ENCODE measurements at places on chromosomes 1 and 21. TPM values are rescaled to one million over a fixed set of nuclear protein-coding genes. Genes with fewer than 3 reads are reported as not detected.

TMOD4 gene
- polyA plus RNA-seq = 1.2 TPM

DCST1 gene
- not detected for polyA plus RNA-seq

SLAMF9 gene
- not detected for polyA plus RNA-seq

KRTAP12-2 gene
- polyA plus RNA-seq = not detected

GRCh38 chr1:50699795-50700194 lies 260.3 kb downstream of the FAF1 start:
- no peak for DNase-seq

DNA sequence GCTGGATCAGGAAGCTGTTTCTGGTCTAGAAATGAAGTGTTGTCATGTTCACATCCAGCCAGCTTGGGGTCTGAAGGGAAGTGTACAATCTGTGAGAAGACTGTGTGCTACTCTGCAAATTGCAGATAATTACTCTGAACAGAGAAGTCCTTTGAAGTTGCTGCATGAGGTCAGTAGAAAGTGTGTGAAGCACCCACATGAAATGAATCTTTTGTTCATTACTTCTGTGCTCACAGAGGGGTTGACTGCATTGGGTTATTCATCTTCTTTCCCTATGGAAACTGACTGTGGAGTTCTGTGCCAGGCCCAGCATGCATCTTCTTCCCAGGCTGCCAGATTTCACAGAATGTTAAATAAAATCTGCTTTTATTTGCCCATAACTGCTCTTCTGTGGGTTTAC lies 47.1 kb downstream of the CTH start:
- no peak for DNase-seq

DNA sequence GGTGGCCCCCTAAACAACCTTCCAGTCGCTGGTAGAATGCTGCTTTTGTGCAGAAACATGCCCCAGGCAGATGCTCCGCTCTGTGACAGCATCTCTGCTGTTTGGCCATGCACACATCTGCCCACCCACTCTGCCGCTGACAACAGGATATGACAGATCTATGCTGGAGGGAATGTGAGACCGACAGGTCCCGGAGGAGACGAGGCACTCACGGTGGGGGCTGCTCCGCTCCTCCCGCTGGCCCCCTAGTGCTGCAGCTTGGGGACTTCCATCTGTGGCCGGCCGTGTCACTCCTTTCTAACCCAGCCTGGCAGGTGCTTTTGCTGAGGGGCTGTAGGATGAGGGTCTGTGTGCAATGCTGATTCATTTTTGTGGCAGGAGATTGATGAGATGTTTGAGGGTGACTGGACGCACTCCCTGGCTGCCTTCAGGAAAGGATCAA lies 49.1 kb upstream of the DMRTB1 start:
- no peak for DNase-seq

DNA sequence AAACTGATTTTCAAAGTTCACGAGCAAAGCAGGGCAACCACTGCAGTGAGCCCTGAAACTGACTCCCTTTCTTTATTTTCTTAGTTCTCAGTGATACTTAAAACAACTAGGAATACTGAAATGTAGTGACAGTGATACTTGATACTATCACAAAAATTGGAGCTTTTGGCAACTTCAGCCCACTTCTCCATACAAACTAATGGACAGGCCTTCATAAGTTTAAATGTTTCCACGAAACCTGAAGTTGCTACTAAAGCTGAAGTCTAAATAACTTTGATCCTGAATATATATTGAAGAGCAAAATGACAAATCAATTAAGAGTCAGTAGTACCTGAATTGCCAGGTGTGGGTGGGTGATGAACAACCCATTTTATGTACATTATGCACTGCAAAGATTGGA lies 10.0 kb downstream of the NR5A2 start:
- no peak for DNase-seq

GRCh38 chr1:198903621-198904020 lies 264.8 kb downstream of the PTPRC start:
- DNase-seq = no peak

DNA sequence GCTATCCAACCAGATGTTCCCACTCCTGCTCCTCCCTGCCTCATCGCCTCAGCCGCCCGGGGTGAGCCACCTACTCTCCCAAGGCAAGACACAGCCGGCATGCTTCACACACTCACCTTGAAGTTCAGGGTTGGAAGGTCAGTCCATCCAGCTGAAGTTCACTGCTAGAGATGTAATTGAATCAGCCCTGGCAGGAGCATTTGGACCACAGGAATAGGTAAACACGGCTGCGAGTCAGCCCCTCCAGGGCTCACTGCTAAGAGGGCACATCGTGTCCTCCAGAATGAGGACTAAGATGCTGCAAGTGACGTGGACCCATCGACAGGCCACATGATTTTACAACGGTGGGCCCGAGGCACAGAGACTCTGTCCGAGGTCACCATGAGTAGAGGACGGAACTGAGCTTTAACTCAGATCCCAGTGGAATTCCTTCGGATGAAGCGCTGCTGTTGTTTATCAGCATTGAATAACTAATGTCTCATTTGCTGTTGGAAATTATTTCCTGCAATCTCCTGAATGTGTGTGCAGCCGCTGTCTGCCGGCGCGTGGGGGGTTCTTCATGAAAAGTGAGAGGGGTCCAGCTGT lies 41.9 kb downstream of the RSPH1 start:
- DNase-seq = no peak
